Osteoblast (primary cell): ENCODE measurements at places on chromosomes 3 and 15.

GRCh38 chr15:89496155-89497098 lies at the start of gene RHCG:
TSS of gene RHCG (minus strand) at chr15:89496583. CDS start at chr15:89496544, 39 bp downstream.
- no peak within 1 kb of the TSS for H3K27ac ChIP-seq
- H3K4me3 ChIP-seq, result peak within 1 kb of the TSS; percentile 59
- peaks cover 63% of the 10 kb centered on the region for H3K27me3 ChIP-seq
- H3K4me1 ChIP-seq, result peaks cover 10% of the 10 kb centered on the region
- DNase-seq, result peak; percentile 73

DNA sequence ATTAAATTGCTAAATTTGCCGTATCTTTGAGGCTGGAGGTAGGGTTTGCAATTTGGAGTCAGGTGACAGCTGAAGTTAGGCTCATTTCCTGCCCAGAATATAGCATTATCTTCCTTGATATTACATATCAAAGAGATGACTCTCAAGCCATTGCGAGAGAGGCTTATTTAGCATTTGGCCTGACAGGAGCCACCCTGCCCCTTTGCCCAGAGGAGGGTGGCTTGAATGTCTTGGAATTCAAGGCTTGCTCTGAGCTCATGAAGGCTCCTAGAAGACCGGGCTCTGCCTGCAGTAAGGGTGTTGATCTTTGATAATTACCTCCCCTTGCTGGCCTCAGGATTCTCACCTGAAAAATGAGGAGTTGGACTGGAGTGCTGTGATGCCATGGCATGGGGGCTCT lies 251.4 kb upstream of the C2CD4B start:
- no peak for DNase-seq
- H3K27me3 ChIP-seq, result no peaks in the 10 kb centered on the region
- no peaks in the 10 kb centered on the region for H3K36me3 ChIP-seq
- peaks cover 23% of the 10 kb centered on the region for H3K4me1 ChIP-seq

GRCh38 chr3:10428406-10429091 lies 76.8 kb downstream of the ATP2B2 start:
- H3K4me3 ChIP-seq, result no peak overlapping the region
- no peaks in the 10 kb centered on the region for H3K36me3 ChIP-seq
- peaks cover 16% of the 10 kb centered on the region for H3K27me3 ChIP-seq
- no peaks in the 10 kb centered on the region for H3K4me1 ChIP-seq
- H3K27ac ChIP-seq, result no peak overlapping the region
- no peak for DNase-seq

DNA sequence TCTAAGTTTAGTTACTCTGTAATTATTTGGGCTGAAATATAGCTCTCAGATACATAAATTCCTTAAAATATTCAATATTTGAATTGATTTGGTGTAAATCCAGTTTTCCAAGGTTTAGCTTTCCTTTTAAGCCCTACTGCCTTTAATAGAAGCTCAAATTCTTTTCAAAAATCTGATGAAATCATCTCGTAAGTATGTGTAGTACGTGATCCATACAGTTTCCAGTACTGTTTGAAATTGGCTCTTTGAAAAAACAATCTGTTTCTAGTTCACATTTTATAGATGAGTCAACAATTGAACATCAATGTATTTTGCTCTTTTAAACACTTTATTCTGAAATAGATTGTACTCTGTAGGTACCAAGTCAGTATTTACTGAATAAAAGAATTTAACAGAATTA lies 84.2 kb downstream of the LRRC49 start:
- no peak overlapping the region for H3K4me3 ChIP-seq
- no peaks in the 10 kb centered on the region for H3K36me3 ChIP-seq
- peaks cover 12% of the 10 kb centered on the region for H3K4me1 ChIP-seq
- peak; percentile 8 for DNase-seq
- no peaks in the 10 kb centered on the region for H3K27me3 ChIP-seq
- H3K27ac ChIP-seq, result peak overlapping the region; percentile 64

DNA sequence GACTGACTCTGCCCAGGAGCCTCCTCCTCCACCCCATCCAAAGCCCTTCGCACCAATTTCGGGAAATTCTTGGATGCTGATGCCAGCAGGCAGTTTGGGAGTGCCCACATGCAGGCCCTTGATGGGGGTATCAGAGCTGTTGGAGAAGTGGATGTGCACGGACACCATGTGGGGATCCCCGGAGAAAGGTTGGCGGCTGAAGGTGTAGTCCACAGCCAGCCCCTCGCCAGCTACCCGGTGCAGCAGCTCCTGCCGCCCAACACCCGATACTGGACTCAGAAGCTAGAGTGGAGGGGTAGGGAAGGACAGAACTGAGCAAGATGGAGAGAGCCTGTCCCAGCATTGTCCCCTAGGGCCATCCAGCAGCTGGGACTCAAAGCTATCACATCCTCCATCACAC lies 15.5 kb upstream of the CPEB1 start:
- DNase-seq, result peak; percentile 17
- H3K27me3 ChIP-seq, result no peaks in the 10 kb centered on the region
- no peak overlapping the region for H3K4me3 ChIP-seq
- no peaks in the 10 kb centered on the region for H3K4me1 ChIP-seq
- H3K27ac ChIP-seq, result no peak overlapping the region
- H3K36me3 ChIP-seq, result no peaks in the 10 kb centered on the region

GRCh38 chr3:111717601-111718000 lies 122.5 kb upstream of the ZBED2 start:
- no peaks in the 10 kb centered on the region for H3K36me3 ChIP-seq
- H3K4me3 ChIP-seq, result no peak overlapping the region
- H3K4me1 ChIP-seq, result peaks cover 14% of the 10 kb centered on the region
- DNase-seq, result peak; percentile 71
- no peaks in the 10 kb centered on the region for H3K27me3 ChIP-seq

GRCh38 chr3:131630097-131630496 lies 127.3 kb upstream of the MRPL3 start:
- no peaks in the 10 kb centered on the region for H3K36me3 ChIP-seq
- H3K27ac ChIP-seq, result no peak overlapping the region
- DNase-seq, result no peak
- no peak overlapping the region for H3K4me3 ChIP-seq
- no peaks in the 10 kb centered on the region for H3K27me3 ChIP-seq

- H3K36me3 ChIP-seq, result no peaks in the 10 kb centered on the region
- DNase-seq, result no peak
- H3K27ac ChIP-seq, result no peak overlapping the region
- H3K27me3 ChIP-seq, result no peaks in the 10 kb centered on the region
- no peaks in the 10 kb centered on the region for H3K4me1 ChIP-seq
- no peak overlapping the region for H3K4me3 ChIP-seq
Measured at GRCh38 chr15:26323566-26323965, 449.3 kb downstream of the GABRB3 start.

- DNase-seq, result no peak
- H3K27ac ChIP-seq, result no peak overlapping the region
- no peaks in the 10 kb centered on the region for H3K36me3 ChIP-seq
- H3K27me3 ChIP-seq, result no peaks in the 10 kb centered on the region
Measured at GRCh38 chr15:49331951-49332350, 91.1 kb upstream of the FGF7 start.

DNA sequence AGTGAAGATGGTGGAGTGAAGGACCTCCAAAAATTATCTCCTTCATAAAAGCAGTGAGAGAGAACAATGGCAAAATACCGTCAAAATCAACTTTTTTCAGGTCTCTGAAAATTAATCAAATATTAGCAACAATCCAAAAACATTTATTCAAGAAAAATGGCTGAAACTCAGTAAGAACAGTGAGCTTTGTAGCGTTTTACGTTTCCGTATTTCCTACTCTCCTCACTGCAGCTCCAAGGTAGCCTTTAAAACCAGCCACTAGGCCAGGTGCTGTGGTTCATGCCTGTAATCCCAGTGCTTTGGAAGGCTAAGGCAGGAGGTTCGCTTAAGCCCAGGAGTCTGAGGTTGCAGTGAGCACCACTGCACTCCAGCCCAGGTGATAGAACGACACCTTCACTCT lies 38.5 kb downstream of the ATP10A start:
- H3K27ac ChIP-seq, result no peak overlapping the region
- H3K4me1 ChIP-seq, result peaks cover 6% of the 10 kb centered on the region
- no peaks in the 10 kb centered on the region for H3K27me3 ChIP-seq
- no peak overlapping the region for H3K4me3 ChIP-seq
- no peaks in the 10 kb centered on the region for H3K36me3 ChIP-seq

- no peaks in the 10 kb centered on the region for H3K36me3 ChIP-seq
- H3K27me3 ChIP-seq, result no peaks in the 10 kb centered on the region
- no peak overlapping the region for H3K4me3 ChIP-seq
- H3K4me1 ChIP-seq, result peaks cover 3% of the 10 kb centered on the region
- no peak overlapping the region for H3K27ac ChIP-seq
Measured at GRCh38 chr3:45209526-45209925, 16.6 kb downstream of the TMEM158 start.

DNA sequence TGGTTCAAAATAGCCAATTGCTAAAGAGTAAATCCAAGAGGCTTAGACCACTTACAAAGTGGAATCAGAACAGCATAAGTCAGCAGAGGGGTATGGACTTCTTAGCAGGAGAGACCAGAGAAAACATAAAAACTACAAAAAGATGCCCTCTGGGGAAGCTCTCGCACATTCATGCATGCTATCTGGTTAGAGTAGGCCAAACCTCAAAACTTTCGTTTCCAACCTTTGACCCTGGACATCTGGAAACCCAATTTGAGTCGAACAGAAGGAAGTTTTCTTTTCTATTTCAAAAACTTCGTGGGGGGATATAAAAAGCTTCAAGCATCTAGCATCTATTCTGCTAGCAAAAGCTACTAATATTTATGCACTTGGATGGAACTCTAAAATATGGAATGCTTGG lies 523.9 kb upstream of the AGTR1 start:
- peaks cover 15% of the 10 kb centered on the region for H3K4me1 ChIP-seq
- H3K36me3 ChIP-seq, result no peaks in the 10 kb centered on the region
- no peak for DNase-seq

DNA sequence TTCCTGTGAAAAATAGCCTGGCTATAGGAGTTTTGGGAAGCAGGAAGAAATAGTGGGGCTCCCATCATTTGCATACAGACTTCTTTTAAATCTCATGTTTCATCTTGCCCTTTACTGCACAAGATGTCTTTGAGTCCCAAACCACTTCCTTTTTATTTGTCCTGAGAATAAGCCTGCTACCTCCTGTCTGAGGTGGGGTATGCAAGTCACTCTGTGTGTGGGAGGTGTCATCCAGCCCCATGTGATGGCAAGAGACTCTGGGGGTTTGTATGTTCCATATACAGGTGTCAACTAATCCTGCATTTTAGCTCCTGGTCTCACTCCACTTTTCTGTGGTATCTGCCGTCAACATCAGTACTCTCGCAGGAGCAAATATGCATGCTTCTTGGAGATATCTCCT lies 102.0 kb downstream of the OTOL1 start:
- H3K27ac ChIP-seq, result no peak overlapping the region
- no peak overlapping the region for H3K4me3 ChIP-seq
- no peaks in the 10 kb centered on the region for H3K27me3 ChIP-seq

- peak overlapping the region; percentile 36 for H3K27ac ChIP-seq
- no peak overlapping the region for H3K4me3 ChIP-seq
- peaks cover 87% of the 10 kb centered on the region for H3K36me3 ChIP-seq
- peaks cover 4% of the 10 kb centered on the region for H3K4me1 ChIP-seq
Measured at GRCh38 chr15:48609486-48609885, 36.0 kb downstream of the FBN1 start.

DNA sequence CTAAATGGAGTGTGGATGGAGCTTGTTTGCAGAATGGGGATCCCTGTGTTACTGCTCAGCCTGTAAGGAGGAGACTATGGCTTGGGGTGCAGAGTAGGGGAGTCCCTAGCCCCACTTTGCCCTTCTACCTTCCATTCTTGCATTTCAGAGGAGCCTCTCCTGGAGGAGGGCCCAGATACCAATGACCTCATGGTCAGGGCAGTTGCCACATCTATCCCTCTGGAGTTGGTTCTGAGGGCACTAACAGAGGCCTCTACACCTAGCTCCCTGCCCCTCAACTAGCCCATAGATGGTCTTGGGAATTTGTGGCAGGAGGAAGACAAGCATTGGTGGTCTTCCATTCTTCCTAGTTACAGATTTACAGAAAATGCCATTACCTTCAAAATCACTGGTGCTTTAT lies 6.1 kb downstream of the SKOR1 start:
- H3K4me3 ChIP-seq, result no peak overlapping the region
- H3K36me3 ChIP-seq, result no peaks in the 10 kb centered on the region
- peaks cover 95% of the 10 kb centered on the region for H3K27me3 ChIP-seq
- DNase-seq, result peak; percentile 79
- peaks cover 11% of the 10 kb centered on the region for H3K4me1 ChIP-seq

- peaks cover 9% of the 10 kb centered on the region for H3K4me1 ChIP-seq
- H3K4me3 ChIP-seq, result no peak within 1 kb of the TSS
- no peaks in the 10 kb centered on the region for H3K27me3 ChIP-seq
- no peak for DNase-seq
- no peak within 1 kb of the TSS for H3K27ac ChIP-seq
Measured at GRCh38 chr3:149792452-149793270, at the start of gene ANKUB1. TSS of gene ANKUB1 (minus strand) at chr3:149792554. CDS start at chr3:149792366, 188 bp downstream.

DNA sequence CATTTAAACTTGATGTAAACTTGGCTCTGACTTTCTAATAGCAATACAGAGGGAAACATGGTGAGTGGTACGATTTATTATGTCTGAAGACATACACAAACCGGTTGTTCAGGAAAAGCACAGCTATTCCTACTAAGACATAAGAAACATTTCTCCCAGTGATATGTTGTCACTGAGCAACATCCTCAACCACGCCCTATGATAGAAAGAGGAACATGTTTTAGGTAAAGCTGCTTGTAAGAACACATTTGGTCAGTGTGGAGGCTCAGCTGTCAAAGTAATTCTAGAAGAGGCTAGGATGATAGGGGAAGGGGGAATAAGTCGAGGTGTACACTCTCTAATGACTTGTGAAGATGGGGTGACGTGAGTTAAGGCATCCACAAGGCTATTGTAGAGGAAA lies 42.7 kb upstream of the B3GNT5 start:
- H3K4me1 ChIP-seq, result no peaks in the 10 kb centered on the region
- H3K36me3 ChIP-seq, result no peaks in the 10 kb centered on the region
- H3K27ac ChIP-seq, result no peak overlapping the region
- no peak for DNase-seq

- H3K4me3 ChIP-seq, result no peak overlapping the region
- H3K36me3 ChIP-seq, result no peaks in the 10 kb centered on the region
- peak; percentile 50 for DNase-seq
- H3K27ac ChIP-seq, result no peak overlapping the region
- no peaks in the 10 kb centered on the region for H3K4me1 ChIP-seq
Measured at GRCh38 chr3:135125171-135125801, 330.2 kb downstream of the EPHB1 start.

GRCh38 chr15:94265009-94265408 lies 33.6 kb downstream of the MCTP2 start:
- H3K27me3 ChIP-seq, result no peaks in the 10 kb centered on the region
- H3K4me3 ChIP-seq, result no peak overlapping the region
- no peak for DNase-seq
- H3K4me1 ChIP-seq, result no peaks in the 10 kb centered on the region

- no peaks in the 10 kb centered on the region for H3K27me3 ChIP-seq
- peaks cover 10% of the 10 kb centered on the region for H3K4me1 ChIP-seq
- H3K27ac ChIP-seq, result no peak overlapping the region
- no peaks in the 10 kb centered on the region for H3K36me3 ChIP-seq
Measured at GRCh38 chr3:153028381-153028780, 133.6 kb upstream of the RAP2B start.

DNA sequence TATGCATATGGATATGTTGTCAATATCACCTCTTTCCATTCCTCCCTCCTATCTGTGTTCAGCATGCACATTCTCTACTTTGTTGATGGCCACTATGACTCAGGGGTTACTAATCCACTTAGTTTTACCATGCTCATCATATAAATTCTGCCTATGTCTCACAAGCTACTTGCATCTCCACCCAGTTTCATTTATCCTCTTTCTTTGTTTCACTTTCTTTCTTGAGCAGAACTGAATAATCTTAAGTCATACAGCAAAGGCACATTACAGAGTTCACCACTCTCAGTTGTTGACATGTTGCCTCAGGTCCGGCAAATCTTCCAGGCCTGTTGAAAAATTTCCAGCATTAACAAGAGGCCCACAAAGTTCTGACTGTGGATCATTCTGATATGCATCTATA lies 71.5 kb downstream of the SSR3 start:
- DNase-seq, result no peak
- H3K4me1 ChIP-seq, result peaks cover 19% of the 10 kb centered on the region
- H3K4me3 ChIP-seq, result peak overlapping the region; percentile 38
- no peaks in the 10 kb centered on the region for H3K27me3 ChIP-seq
